Uterine smooth muscle cell (primary cell): ENCODE measurements at places on chromosomes 4 and X. TPM values are rescaled to one million over a fixed set of nuclear protein-coding genes. Genes with fewer than 3 reads are reported as not detected.

The FGFBP1 gene
- total RNA-seq: not detected in 2 replicates

The VAMP7 gene
- total RNA-seq: 38.2 and 49.8 TPM in 2 replicates

The ABCG2 gene
- 2.3 and 3.0 TPM in 2 replicates for total RNA-seq

The SNCA gene
- total RNA-seq: 21.2 and 43.2 TPM in 2 replicates

The BST1 gene
- total RNA-seq: 2.7 and 3.1 TPM in 2 replicates

The IBSP gene
- not detected in 2 replicates for total RNA-seq

The APLN gene
- total RNA-seq: 0.12 and 0.33 TPM in 2 replicates

The TACR3 gene
- total RNA-seq: under 0.01 and 0.22 TPM in 2 replicates

The COX7B2 gene
- not detected in 2 replicates for total RNA-seq
